COLO829 (cell line): ENCODE measurements at places on chromosomes 6 and 20.

GRCh38 chr6:34237722-34238584 is 1.3 kb downstream of the HMGA1 start:
- no peak for DNase-seq

DNA sequence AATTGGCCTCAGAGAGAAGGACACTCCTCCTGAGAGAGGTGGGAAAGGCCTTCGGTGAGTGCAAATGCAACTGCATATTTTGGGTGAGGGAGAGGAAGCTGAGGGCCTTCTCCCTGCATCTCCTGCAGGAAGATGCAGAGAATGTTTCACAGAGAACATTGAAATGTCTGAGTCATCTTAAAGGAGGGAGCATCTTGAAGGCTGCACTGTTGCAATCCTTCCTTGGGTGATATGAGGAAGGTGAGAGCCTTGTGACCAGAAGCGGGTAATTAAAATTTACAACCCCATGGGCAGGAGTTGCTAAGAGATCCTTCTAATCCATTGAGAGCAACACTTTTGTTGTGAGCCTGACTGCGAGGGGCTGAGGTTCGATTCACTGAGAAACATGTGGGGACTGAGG is 375.7 kb upstream of the MARCKS start:
- DNase-seq = no peak

- DNase-seq = no peak
These were observed 169.5 kb upstream of the RIPOR2 start for GRCh38 chr6:25105070-25105925.

GRCh38 chr20:20102716-20103258 is 50.5 kb downstream of the CFAP61 start:
- no peak for DNase-seq

DNA sequence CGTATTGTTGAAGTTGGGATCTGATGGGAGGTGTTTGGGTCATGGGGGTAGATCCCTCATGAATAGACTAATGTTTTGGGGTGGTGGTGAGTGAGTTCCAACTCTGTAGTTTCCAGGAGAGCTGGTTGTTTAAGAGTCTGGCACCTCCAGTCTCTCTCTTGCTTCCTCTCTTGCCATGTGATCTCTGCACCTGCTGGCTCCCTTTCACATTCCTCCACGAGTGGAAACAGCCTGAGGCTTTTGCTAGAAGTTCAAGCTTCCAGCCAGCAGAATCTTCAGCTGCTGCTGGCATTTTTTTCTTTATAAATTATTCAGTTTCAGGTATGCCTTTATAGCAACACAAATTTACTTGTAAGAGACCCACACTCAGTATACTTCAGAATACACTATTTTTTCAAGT is 1021.6 kb downstream of the EYS start:
- no peak for DNase-seq

- DNase-seq = no peak
These were observed 79.1 kb downstream of the RAMACL start for GRCh38 chr6:166507380-166507779.
